ENCODE measurements at places on chromosomes 4 and X.

DNA sequence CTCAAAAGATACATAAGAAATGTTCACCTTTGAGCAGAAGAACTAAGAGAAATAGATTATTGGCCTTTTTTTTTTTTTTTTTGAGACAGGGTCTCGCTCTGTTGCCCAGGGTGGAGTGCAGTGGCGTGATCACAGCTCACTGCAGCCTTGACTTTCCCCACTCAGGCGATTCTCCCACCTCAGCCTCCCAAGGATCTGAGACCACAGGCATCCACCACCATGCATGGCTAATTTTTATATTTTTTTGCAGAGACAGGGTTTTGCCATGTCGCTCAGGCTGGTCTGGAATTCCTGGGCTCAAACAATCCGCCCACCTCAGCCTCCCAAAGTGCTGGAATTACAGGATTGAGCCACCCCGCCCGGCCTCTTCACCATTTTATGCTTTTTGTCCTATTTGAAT lies 2.9 kb upstream of the TLR6 start:
- no peak for DNase-seq

- no peak for DNase-seq
Observed at GRCh38 chr4:187256897-187257296, 533.2 kb upstream of the FAT1 start.

GRCh38 chr4:125847518-125847917 lies 532.8 kb downstream of the FAT4 start:
- no peak for DNase-seq

- DNase-seq, result no peak
Observed at GRCh38 chr4:139509727-139510410, 46.1 kb downstream of the SETD7 start.

DNA sequence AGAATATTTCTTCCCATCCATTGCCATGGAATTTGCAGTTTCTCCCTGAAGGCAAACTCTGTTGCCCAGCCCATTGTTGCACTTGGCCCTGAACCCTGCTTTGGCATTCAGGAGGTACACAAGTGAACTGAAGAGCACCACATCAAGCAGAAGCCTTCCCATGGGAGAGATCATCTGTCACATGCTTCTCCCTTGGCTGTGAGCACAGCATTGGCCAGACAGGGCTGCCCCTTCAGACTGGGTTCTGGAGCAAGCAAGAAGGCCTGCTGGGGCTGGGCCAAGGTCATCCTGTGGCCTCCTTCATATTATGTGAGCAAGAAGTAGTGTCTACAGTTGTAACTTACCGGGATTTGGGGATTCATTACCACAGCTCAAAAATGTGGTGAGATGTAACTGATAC lies 22.7 kb downstream of the SCML1 start:
- DNase-seq, result no peak

DNA sequence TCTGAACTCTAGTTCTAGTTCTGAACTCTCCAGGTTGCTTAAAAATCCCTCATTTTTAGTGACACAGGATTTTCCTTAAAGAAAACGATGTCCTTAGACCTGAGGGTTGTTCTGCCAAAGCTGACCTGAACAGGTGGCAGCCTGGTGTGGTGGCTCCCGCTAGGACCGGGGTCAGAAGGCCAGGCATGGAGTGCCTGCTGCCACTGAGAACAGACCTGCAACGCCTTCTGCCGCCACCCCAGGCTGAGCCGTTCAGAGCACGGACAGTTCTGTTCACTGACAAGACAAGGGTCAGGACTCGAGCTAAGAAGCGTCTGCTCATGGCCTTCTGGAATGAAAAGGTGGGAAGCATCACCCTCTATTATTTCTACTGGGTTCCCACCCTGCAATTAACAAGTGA lies 15.8 kb downstream of the DCTD start:
- no peak for DNase-seq

DNA sequence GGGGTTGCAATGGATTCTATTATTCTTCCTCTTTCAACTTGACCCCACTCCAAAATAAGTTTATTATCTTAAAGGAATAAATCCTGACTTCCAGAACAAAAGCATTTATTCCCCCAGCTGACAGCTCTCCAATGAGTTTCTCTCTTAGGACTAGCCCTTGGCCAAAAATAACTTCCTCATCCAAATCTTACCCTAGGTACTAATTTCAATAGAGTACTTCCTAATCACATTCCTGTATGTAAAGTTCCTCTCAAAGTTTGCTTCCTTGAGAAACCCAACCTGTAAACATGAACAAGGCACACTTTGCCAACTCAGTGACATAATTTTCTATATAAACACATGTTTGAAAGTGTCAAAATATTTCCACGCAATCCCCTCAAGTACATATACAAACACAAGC lies 671.2 kb upstream of the GALNTL6 start:
- DNase-seq, result no peak

- DNase-seq, result no peak
Observed at GRCh38 chr4:147195386-147195785, 249.7 kb upstream of the TTC29 start.

DNA sequence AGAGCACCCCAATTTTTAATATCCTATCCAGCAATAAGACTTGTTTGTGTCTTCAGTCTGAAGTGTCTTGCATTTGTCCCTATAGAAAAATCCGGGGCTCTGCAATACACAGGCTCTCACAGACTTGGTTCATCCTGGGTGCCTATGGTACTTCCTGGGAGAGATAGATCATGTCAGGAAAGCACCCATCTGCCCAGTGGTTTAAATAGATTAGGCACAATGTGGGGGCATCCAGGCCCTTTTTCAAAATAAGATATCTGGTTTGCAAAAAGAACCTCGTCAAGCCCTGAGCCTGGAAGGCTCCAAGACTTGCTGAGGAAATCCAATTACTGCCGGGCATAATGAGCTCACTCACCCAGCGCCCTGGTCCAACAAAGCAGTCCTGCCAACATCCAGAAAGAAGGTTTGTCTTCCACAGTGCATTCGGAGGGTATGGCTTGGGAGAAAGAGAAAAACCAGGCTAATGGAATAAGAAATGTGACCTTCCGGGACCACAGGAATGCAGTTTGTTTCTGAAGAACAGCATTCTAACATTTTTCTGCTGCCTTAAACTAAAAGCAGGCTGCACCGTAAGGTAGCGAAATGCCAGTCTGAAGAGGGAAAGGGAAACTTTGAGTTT lies 11.6 kb downstream of the JAKMIP1 start:
- DNase-seq, result no peak

- DNase-seq, result no peak
Observed at GRCh38 chr4:2788532-2789103, 4.3 kb upstream of the SH3BP2 start.

DNA sequence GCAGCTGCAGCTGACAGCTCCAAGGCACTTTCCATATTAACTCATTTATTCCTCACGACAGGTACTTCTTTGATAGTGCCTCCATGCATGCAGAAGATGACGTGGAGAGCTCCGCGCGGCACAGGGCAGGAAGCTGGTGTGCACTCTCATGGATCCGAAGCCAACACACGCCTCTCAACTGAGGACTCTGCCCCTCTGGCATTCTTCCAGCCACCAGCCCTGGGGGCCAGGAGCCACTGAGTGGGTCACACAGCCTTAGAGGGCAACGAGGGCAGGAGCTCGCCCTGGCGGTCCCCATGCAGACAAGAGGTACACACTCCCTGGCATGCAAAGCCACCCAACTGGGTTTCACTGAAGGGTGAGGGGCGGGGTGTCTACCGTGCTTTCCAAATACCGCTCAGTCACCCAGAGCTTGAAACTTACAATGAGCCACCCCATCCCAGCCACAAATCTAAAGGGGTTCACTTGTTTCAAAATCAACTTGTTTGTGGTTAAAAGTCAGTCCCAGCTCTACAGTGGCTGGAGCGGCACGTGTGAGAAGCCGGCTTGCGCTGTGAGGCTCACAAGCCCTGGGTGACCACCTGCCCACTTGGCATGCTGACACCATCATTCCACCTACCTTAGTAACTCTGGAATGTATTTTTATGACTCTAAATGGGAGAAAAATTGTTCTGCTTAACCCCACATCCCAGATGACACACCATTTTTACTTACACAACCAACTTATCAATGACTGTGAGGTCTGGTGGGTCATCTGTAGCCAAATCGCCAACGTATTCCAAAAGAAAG lies 16.2 kb downstream of the NOP14 start:
- no peak for DNase-seq

GRCh38 chrX:108396986-108397385 lies 41.2 kb downstream of the COL4A6 start:
- no peak for DNase-seq

DNA sequence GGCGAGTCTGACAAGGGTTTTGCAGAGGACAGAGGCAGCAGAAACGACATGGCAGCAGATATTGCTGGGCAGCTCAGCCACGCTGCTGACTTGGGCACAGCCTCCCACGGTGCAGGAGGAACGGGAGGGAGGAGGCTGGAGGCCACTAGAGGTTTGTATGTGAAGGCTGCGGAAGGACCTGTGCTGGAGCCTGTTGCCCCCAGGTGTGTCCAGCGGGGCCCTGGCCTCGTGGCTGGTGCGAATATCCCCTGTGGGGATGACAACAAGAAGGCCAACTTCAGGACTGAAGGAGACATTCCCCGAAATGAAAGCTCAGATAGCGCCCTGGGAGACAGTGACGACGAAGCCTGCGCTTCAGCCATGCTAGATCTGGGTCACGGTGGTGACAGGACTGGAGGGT lies 100.2 kb downstream of the FNIP2 start:
- DNase-seq, result no peak

- no peak for DNase-seq
Observed at GRCh38 chr4:5747738-5748375, 36.9 kb downstream of the EVC start.

DNA sequence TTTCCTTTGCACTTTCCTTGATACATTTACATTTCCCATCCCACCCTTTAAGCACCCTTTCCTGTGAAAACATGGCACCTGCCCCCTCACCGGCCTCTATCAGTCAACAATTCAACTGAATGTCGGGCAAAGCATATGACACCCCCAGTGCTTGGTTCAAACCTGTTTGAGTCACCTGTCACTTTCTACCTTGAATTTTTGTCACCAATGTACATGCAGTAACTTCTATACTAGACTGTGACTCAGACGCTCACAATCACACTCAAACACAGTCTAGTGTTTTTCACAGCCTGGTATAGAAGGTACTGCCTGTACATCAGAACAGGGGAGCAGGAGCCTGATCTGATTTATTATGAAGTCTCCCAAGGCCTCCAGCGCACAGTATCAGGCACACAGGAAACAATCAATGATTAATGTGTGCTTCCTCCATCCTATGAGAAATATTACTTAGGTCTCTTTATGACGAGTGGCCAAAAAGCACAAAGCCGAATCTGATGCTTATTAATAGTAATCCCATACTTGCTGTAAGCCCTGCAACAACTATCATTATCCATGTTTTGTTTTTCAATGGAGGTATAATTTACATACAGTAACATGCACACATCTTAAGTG lies 49.2 kb upstream of the FAM9C start:
- DNase-seq, result no peak
